ENCODE measurements at places on chromosomes 7 and 10. TPM values are rescaled to one million over a fixed set of nuclear protein-coding genes. Genes with fewer than 3 reads are reported as not detected.

DNA sequence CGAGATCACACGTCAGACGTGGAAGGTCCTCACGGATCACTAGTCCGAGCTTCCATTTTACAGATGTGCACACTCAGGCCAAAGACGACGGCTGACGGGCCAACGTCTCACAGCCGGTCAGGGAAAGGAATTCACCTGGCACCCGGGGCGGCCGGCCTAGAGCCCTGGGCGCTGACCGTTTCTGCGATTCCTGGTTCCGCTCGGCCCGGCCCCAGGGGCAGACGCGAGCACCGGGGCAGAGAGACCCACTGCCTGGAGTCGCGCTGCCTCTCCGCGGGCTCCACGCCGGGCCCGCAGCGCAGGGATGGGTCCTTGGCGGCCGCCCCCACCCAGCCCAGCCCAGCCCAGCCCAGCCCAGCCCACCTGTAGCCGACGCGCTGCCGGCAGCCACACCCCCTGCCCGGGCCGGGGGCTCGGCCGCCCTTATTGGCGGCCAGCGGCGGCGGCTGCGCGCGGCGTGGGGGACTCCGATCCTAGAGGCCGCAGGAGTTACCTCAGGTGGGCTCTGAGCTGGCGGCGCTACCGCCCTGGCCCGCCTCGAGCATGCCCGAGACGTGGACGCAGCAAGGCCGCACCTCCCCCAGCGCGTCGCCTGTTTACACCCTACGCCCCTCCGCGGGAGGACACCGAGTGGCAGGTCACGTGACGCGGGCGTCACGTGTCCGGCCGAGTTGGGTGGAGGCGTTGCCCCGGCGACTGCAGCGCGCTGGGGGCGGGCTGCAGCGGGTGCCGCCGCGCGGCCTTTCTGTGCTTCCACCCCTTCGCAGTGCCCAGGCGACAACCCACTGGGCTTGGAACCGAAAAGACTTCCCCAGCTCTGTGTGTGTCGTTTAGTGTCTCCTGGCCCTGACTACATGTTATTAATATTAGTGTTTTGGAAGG lies 78.1 kb downstream of the ZFAND4 start:
- DNase-seq, result peak; percentile 95
- H3K27me3 ChIP-seq, result no peaks in the 10 kb centered on the region
- no peaks in the 10 kb centered on the region for H3K36me3 ChIP-seq

NACAD gene
- polyA plus RNA-seq, result 0.60 TPM

GRCh38 chr7:120233338-120233737 lies 39.6 kb upstream of the KCND2 start:
- H3K4me1 ChIP-seq, result no peaks in the 10 kb centered on the region
- H3K27me3 ChIP-seq, result no peaks in the 10 kb centered on the region
- DNase-seq, result no peak
- H3K27ac ChIP-seq, result no peak overlapping the region

ABCC2 gene
- not detected for polyA plus RNA-seq

DNA sequence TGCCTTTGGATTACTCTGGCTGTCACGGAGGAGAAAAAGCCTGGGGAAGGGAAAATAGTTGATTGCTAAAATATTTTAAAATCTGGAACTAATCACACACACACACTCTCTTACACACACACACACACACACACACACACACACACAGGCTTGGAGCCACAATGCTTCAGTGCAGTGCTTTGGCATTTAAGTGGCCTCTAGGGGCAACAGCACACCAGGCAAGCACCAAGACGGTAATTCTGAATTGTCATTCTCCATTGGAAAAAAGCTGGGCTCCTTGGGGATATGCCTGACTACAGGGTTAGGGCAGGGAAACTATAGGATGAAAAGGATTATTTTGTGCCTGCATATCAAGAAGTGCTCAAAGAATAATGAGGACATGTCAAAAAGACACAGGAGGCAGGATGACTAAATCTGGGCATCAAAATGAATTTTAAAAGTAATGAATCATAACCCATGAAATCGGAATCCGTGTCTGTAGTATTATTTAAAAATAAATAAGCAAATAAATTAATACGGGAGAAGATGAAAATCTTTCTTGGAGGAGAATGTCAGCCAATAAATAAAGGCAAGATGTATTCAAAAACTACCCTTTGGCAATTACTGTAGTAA lies 30.4 kb upstream of the DDC start:
- H3K4me1 ChIP-seq, result no peaks in the 10 kb centered on the region
- no peak overlapping the region for H3K27ac ChIP-seq
- no peak for DNase-seq
- no peaks in the 10 kb centered on the region for H3K27me3 ChIP-seq
- no peak overlapping the region for H3K4me3 ChIP-seq

SPDYE5 gene
- not detected for polyA plus RNA-seq

DNA sequence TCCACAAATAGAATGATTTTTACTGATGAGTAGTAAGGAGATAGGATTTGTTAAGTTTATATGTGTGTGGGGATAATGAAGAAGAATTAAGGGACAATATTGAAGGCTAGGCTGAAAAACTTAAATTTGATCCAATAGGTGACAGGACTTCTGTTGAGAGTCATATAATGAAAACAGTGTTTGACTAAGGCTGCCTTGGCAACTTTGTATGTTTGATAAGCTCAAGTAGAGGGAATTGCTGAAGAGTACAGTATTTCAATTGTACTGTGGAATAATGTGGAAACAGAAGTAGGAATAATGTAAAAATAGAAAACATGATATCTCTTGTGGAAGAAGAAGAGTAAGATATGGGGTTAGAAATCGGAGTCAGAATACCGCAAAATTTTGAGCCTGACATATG lies 10.5 kb downstream of the R3HCC1L start:
- H3K4me1 ChIP-seq, result peaks cover 2% of the 10 kb centered on the region
- no peaks in the 10 kb centered on the region for H3K36me3 ChIP-seq
- no peak for DNase-seq
- H3K27me3 ChIP-seq, result no peaks in the 10 kb centered on the region
- no peak overlapping the region for H3K27ac ChIP-seq
- H3K4me3 ChIP-seq, result no peak overlapping the region

OR2A7 gene
- 0.60 TPM for polyA plus RNA-seq

ADCY1 gene
- polyA plus RNA-seq, result 0.60 TPM

DNA sequence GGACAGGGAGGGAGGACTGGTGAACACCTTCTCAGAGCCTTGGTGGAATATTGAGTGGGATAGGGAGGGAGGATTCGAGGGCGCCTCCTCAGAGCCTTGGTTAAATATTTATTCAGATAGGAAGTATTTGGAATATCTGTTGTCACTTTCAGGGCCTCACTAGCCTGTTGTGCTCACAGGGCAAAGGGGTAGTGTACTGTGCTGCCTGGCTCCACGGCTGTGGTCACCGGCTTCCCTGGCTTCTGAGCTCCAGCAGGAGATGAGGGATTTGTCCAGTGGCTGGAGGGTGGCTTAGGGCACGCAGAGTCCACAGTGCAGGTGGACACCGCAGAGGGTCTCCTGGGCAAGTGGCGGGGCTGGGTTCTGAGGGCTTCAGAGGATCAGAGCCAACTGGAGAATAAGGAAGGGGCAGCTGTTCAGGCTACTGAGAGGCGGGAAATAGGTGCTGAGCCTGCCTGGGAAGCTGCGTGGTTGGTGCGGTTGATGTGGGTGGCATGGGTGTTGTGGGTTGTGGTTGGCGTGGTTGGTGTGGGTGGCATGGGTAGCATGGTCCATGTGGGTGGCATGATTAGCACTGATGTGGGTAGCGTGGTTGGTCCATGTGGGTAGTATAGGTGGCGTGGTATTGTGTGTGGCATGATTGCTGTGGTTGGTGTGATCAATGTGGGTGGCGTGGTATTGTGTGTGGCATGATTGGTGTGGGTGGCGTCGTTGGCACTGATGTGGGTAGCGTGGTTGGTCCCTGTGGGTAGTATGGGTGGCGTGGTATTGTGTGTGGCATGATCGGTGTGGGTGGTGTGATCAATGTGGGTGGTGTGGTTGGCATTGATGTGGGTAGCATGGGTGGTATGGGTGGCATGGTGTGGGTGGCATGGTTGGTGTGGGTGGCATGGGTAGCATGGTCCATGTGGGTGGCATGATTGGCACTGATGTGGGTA lies 16.7 kb downstream of the INPP5A start:
- H3K27me3 ChIP-seq, result no peaks in the 10 kb centered on the region
- peak; percentile 46 for DNase-seq
- H3K36me3 ChIP-seq, result no peaks in the 10 kb centered on the region
- peaks cover 67% of the 10 kb centered on the region for H3K4me1 ChIP-seq

- no peaks in the 10 kb centered on the region for H3K27me3 ChIP-seq
- H3K27ac ChIP-seq, result no peak overlapping the region
- H3K36me3 ChIP-seq, result no peaks in the 10 kb centered on the region
Observed at GRCh38 chr7:127114742-127115265, 137.9 kb downstream of the GRM8 start.

GRCh38 chr10:28714401-28715053 lies 37.2 kb downstream of the BAMBI start:
- no peaks in the 10 kb centered on the region for H3K27me3 ChIP-seq
- no peak for DNase-seq
- H3K27ac ChIP-seq, result no peak overlapping the region
- no peaks in the 10 kb centered on the region for H3K4me1 ChIP-seq

All from sigmoid colon (tissue), 7 donors.